ENCODE measurements at places on chromosomes 13 and 19. TPM values are rescaled to one million over a fixed set of nuclear protein-coding genes. Genes with fewer than 3 reads are reported as not detected.

GRCh38 chr19:46126086-46126580 lies 1.6 kb upstream of the IGFL3 start:
- DNase-seq = no peak

DNA sequence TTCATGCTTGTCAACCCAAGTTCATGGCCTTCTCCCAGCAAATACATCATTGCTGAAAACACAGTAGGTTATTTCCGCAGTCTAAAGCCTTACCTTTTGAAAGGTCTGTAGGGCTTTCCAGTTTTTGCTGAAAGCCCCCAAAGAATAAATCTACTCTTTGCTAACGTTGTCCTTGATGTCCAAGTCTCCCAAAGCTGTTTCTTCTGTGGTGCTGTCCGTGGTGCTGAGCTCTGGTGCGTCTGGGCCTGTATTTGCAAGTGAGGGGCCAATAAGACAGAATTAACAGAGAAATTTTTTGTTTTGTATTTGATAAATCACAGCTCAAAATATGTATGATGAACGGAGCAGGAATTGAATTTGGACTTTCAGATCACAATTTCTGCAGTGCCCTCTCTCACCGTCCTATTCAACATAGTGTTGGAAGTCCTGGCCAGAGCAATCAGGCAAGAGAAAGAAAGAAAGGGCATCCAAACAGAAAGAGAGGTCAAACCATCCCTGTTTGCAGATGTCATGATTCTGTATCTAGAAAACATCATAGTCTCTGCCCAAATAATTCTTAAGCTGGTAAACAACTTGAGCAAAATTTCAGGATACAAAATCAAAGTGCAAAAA lies 9.8 kb upstream of the LGALS16 start:
- DNase-seq = no peak

Gene CACNG8
- total RNA-seq = 0.03 TPM

Gene FCAR
- total RNA-seq = 0.27 TPM

Gene ZNF625
- 5.0 TPM for total RNA-seq

Gene KCNC3
- total RNA-seq = 1.7 TPM
